ENCODE measurements at places on chromosomes 7 and 10. TPM values are rescaled to one million over a fixed set of nuclear protein-coding genes. Genes with fewer than 3 reads are reported as not detected.

The HOXA9 gene
- total RNA-seq, result not detected

The TMEM26 gene
- total RNA-seq, result 0.35 TPM

The SLC18A3 gene
- total RNA-seq, result not detected

The TFR2 gene
- total RNA-seq, result 689 TPM

The TRIM50 gene
- total RNA-seq, result not detected

The CH25H gene
- total RNA-seq, result 0.10 TPM

The GIMAP7 gene
- total RNA-seq, result 4.4 TPM

The EZH2 gene
- total RNA-seq, result 2.5 TPM

The LRRC17 gene
- total RNA-seq, result 0.83 TPM

The TRIM56 gene
- total RNA-seq, result 23.5 TPM

The TRIL gene
- total RNA-seq, result 0.18 TPM

The PTPRZ1 gene
- 0.13 TPM for total RNA-seq

The MYL7 gene
- total RNA-seq, result not detected

The RAB19 gene
- total RNA-seq, result not detected

The BUD23 gene
- 28.2 TPM for total RNA-seq

The MAGI2 gene
- 2.9 TPM for total RNA-seq

The MMP21 gene
- 0.20 TPM for total RNA-seq

The RBM20 gene
- 0.33 TPM for total RNA-seq

The HOXA3 gene
- total RNA-seq, result 0.30 TPM

The SEMA3E gene
- 0.45 TPM for total RNA-seq

The HECW1 gene
- total RNA-seq, result not detected

The PAXIP1 gene
- 5.8 TPM for total RNA-seq

The CTAGE8 gene
- 1.4 TPM for total RNA-seq

The ZNF282 gene
- total RNA-seq, result 14.1 TPM

The PCLO gene
- total RNA-seq, result 0.33 TPM

The C10orf62 gene
- 3.7 TPM for total RNA-seq

The SPDYE1 gene
- not detected for total RNA-seq

The BEND7 gene
- total RNA-seq, result 14.9 TPM

The TSPAN33 gene
- total RNA-seq, result 33.7 TPM

The KLF6 gene
- total RNA-seq, result 27.3 TPM

The ABCB8 gene
- 29.1 TPM for total RNA-seq

The RAB18 gene
- 51.3 TPM for total RNA-seq

The MET gene
- 32.2 TPM for total RNA-seq

The CYP3A4 gene
- 1,005 TPM for total RNA-seq

The OPN1SW gene
- total RNA-seq, result not detected

The ACSL5 gene
- total RNA-seq, result 61.7 TPM

The ATOH7 gene
- total RNA-seq, result 1.2 TPM

The C10orf95 gene
- total RNA-seq, result not detected

The CHRM2 gene
- 0.96 TPM for total RNA-seq

The TDRD1 gene
- 0.05 TPM for total RNA-seq

The KCNIP2 gene
- total RNA-seq, result 1.4 TPM

The MSMB gene
- total RNA-seq, result not detected

The INMT gene
- total RNA-seq, result 21.5 TPM

The SLC26A3 gene
- total RNA-seq, result 0.93 TPM

The CDNF gene
- total RNA-seq, result 4.8 TPM

The GBX1 gene
- not detected for total RNA-seq
